ENCODE measurements at places on chromosomes 6 and 20. TPM values are rescaled to one million over a fixed set of nuclear protein-coding genes. Genes with fewer than 3 reads are reported as not detected.

GRCh38 chr20:35355372-35355771, 56.4 kb downstream of the UQCC1 start:
- no peak for DNase-seq

GRCh38 chr6:116562614-116563013, 8.7 kb upstream of the RWDD1 start:
- no peak for DNase-seq

DNA sequence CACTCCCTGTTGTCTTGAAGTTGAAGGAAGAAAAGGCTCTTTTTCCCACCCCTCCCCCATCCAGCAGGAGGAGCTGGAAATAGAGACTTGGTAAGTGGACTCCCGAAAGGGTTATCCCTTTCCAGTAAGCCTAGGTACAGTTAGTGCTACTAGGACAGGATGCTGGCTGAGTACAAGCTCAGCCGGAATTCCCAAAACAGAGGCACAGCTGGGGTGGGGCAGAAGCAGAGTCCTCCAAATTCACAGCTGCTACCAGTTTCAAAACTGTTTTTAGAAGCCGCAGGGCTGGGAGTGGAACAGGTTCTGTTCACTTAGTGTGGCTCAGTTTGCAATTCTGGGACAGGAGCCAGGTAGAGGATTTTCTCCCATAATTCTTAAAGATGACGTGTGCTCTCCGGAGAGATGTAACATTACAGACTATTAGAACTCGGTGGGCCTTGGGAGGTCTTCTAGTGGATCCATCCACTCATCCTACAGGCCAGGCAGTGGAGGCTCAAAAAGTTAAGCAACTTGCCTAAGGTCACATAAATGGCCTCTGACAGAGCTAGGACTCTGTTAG, 19.0 kb upstream of the UTRN start:
- DNase-seq: peak; percentile 56

RSPH4A gene
- total RNA-seq: 0.55 TPM

All from ureter (tissue), 1 donor.